ENCODE measurements at places on chromosomes 2 and 18.
A peak's percentile ranks its signal among the peaks of the same experiment; 100 is the strongest.

DNA sequence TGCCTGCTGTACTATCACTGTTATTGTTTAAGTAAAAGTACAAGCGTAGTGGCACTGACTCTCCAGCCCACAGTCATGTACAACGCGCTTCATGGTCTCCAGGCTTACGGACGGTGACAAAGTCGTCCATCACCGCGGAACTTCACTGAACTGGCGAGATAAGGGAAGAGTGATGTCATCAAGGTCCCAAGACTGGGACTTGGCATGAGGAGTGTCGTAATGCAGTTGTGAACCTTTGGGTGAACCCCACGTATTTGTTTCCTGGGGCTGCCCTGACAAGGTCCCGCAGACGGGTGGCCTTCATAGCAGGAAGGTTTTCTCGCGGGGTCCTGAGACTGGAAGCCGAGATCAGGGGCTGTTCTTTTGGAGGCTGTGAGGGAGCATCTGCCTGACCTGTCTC, 17.3 kb downstream of the NFATC1 start:
- DNase-seq = no peak

DNA sequence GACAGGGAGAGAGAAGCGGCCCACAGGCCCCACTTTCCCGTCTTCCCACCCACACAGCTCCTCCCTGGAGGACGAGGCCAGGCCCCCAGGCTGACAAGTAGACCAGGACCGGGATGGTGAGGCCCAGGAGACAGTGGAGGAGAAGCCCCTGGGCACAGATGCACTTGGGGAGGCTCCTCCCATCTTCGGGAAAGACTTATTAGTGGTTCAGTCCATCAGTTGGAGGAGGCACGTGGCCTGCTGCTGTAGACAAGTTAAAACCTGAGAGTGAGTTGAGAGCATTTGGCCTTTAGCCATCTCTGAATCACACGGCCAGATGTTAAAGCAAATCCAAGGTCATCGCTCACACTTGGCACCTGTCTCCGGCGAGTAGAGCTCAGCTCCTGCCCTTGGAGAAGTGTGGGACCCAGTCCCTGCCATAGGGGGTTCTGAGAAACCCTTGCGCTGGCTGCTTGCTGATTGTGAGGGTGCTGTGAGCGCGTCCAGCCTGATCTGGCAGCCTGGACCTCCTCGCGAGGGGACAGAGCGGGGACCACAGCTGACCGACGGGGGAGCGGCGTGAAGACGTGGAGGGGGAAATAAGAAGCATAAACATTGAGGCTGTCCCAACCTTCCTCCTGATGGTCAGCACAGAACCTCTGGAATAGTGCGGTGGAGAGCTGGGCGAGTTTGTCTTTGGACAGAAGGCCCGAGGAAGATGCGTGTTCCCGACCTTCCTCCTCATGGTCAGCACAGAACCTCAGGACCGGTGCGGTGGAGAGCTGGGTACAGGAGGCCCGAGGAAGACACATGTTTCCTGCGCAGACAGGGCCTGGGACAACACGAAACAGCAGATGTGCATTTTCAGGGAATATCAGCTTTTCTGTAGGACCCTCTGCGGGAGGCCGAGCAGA, 24.7 kb upstream of the ALLC start:
- DNase-seq = no peak

- DNase-seq = no peak
Observed at GRCh38 chr2:134104754-134105153, 149.1 kb upstream of the MGAT5 start.

- peak; percentile 70 for DNase-seq
Observed at GRCh38 chr18:68438983-68439382, 275.9 kb downstream of the TMX3 start.

DNA sequence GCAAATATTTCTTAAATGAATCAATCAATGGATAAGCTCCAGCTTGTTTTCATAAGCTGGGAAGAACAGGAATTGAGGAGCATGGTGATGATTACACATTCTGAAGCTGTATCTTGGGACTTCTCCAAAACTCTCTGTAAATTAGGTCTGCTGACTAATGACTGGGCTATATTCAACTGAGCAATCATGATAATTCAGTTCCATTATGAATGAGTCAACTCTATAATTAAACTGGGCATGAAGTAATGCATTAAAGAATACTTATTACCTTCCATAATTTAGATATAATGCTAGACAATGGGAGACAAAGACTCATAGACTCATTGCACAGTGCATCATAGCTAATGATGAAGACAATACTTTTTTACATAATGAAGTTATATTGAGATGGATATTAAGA, 207.4 kb downstream of the CBLN2 start:
- no peak for DNase-seq

- no peak for DNase-seq
Observed at GRCh38 chr2:186554429-186554828, 35.4 kb upstream of the ITGAV start.

- DNase-seq = no peak
Observed at GRCh38 chr2:45273412-45274249, 264.4 kb upstream of the SIX2 start.

GRCh38 chr2:135985826-135986393, 484 bp upstream of the DARS1 start:
- no peak for DNase-seq

- DNase-seq = peak; percentile 26
Observed at GRCh38 chr2:214542866-214543265, 132.0 kb downstream of the VWC2L start.

- no peak for DNase-seq
Observed at GRCh38 chr2:39099870-39100728, 20.8 kb downstream of the SOS1 start.

DNA sequence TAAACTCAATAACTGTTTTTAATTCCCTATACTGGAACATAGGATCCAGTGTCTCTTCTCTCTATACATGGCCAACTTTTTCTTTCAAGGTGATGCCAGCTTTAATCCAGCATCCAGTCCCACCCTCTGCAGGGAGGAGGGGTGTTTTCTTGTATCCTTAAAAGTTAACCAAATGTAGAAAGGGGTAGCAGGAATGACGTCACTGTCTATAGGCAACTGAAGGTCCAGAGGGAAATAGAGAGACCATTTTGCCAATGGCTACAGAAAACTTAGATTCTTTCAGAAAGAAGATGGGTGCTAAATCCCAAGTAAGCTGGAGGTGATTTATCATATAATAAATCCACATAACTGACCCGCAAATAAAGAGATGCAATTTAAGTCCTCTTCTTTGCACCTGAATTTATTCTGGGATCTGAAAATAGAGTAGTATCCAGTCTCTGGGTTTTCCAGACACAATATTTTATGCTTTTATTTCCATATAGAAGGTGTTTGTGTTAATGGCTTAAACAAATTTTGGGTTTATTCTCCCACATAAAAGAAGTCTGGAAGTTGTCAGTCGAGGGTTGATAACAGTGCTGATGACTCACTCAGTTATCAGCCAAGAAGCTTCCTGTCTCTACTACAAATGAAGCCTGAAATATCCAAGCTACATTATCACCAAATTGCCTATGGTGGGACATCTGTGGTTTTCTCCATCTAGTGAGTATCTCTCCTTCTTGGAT, 5.7 kb upstream of the DNER start:
- DNase-seq = no peak

DNA sequence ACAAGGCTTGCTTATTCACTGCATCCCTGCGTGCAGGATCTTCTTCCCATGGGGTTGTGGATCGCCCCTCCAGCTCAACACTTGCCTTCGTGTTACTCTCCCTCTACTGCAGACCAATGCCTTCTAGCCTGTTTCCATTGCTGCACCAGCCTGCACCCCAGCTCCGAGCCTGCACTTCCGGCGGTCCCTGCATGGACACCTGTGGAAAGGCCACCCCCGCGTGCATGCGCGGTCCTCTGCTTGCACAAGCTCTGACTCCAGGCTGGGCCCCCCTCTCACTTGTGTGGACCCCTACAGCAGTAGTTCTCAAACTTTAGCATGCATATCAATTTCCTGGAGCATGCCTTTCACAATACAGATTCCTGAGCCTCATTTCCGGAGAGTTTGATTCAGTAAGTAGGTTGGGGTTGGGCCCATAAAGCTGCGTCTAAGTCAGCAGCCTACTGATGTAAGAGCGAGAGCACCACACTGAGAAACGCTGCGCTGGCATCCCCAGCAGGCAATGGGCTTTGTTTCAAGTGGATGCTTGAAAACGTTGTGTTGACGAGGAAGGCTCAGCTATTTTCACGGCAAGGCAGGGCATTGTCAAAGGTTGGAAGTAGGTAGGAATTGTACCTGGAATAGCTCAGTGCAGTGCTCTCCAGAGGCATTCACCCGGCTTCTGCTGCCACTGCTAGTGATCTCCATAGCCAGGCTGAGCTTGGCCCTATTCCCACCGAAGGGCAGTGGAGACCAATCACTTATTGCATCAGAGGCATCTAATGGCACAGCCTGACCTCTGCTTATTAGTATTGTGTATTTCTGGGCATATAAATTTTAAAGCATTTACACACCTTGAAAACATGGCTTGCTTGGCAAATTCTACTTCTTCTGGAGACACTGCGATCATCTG, 32.6 kb downstream of the CREG2 start:
- no peak for DNase-seq

- DNase-seq = no peak
Observed at GRCh38 chr2:223020971-223021675, 30.9 kb upstream of the KCNE4 start.

DNA sequence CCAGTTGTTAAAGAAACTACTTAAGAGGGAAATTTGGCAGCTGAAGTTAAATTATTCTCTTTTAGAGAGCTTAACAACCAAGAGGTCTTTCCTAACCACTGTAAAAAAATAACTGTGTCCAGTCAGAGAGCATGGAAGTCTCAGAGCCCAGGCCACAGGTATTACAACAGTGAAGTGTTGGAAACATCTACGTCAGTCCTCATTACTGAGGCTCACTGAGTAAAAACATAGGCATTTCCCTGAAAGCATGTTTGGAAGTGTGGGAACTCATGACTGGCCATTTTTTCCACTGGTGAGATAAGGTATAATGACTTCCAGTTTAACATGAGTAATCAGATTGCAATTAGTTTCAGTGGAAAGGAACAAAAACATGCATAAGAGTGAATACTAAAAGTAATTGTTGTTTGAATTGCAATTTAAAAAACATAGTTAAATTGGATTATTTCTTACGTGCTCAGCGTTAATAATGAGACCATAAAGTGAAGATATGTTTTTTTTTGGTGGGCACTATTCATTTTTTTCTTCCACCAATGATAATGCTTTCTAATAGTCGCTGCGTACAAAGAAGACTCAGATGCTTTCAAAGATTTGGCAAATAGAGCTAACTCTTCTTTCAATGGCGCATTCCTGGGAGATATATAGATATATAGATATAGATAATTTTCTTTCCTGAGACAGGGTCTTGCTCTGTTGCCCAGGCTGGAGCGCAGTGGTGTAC, 60.8 kb downstream of the EFEMP1 start:
- DNase-seq = peak; percentile 97

DNA sequence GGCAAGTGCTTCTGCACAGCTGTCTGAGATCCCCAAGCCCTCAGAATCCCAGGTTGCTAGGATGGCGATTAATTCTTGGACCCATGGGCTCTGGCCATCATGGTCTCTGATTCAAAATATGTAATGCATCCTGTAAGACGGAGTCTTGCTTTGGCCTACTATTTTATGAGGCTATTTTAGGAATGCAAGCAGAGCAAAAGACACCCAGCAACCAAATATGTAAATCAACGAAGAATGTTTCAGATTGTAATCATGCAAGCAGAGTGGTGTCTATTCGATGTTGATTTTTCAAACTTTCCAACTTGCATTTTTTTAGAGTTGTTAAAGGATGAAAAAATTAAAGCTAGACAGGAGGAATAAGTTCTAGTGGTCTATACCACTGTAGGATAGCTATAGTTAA, 154.8 kb downstream of the COL6A3 start:
- DNase-seq = no peak

GRCh38 chr2:88096708-88097107, 29.1 kb downstream of the SMYD1 start:
- no peak for DNase-seq

GRCh38 chr2:219642069-219642454, 14.6 kb downstream of the SLC4A3 start:
- no peak for DNase-seq

GRCh38 chr2:137748533-137748932, 215.7 kb upstream of the HNMT start:
- DNase-seq = no peak

- DNase-seq = peak; percentile 26
Observed at GRCh38 chr2:33108483-33109443, 162.0 kb downstream of the LTBP1 start.

GRCh38 chr2:121801916-121802315, 46.5 kb downstream of the TSN start:
- no peak for DNase-seq

DNA sequence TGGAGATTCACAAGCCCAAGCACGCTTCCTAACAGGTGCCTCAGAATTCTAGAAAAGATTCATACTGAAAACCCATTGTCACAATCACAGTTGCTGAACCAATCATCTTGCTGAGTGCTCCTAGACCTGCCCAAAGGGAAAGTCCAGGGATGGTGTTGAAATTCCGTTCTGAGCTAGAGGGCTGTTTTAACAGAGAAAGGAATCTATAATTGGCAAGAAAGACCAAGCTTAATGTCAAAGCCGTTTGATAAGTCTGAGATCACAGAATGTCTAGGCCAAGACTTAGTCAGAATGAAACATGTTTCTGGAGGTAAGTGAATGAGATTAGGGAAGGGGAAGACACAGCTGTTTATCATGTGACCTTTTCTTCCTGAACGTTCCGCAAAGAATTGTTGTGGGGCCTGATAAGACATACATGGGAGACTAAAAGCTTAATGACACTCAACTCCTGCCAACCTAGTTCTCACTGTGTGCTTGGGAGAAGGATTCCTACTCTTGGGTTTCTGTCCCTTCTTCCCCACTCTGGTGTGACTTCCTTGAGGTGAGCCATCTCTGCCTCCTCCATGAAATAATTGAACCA, 27.5 kb downstream of the PMAIP1 start:
- DNase-seq = no peak

DNA sequence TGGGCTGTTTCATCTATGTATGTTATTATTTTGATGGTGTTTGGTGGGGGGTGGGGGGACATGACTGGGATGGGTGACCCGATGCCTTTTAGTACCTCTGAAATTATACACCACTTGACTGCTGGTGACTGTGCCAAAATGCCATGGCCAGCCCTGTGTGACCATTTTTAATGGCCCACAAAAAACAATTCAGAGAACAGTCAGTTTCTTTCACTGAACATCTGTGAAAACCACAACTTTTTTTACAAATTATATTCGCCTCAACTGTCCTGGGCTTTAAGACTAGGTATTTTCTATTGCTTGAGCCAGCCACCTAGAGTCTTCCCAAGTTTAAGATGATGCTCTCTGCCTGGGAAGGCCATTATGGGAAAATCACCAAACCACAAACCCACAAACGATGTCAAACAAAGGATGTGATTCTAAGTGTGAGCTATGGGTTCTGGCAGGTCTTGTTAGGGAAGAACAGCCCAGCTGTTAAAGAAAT, 33.9 kb downstream of the FN1 start:
- peak; percentile 74 for DNase-seq

DNA sequence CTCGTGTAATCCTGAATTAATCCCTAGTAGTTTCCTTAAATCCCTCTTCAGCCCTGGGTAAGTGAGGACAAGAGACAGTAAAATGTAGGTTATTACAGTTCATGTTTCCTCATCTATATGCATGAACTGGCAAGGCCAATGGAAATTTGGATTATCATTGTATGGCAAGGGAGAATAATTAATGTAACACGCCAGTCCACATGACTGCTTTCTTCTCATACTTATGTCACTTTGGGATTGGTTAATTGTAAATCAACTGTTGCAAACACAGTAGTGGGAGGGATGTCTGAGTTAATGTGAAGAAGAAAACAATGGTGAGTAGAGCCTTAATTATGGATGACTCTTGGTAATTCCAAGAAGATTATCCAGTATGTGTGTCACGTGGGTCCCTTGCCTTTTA, 1.7 kb upstream of the SERPINB7 start:
- no peak for DNase-seq
